NCI-H82 (cell line): ENCODE measurements at places on chromosomes 1 and 21.

DNA sequence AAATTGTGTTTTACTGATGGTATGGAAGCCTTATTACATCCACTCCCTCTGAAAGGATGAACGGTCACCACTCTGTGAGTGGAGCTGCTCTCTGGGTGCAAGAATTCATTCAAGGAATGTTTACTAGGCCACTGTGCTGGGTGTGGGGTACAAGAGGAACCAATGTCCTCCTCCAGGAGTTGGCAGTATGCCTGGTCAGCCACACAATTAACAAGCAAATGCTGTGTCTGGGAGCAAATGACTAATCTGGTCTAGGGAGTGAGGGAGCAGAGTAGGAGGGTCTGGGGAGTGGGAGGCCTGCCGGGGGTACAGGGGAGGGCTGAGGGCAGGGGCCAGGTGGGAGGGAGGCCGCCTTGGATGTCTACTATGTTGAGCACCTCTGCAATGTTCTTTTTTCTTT lies 27.2 kb upstream of the TDRD10 start:
- no peak for DNase-seq

- peak; percentile 87 for DNase-seq
Measured at GRCh38 chr1:225480825-225481434, 53.1 kb upstream of the LBR start.

- DNase-seq, result peak; percentile 16
Measured at GRCh38 chr21:31470896-31471694, 127.0 kb upstream of the TIAM1 start.

DNA sequence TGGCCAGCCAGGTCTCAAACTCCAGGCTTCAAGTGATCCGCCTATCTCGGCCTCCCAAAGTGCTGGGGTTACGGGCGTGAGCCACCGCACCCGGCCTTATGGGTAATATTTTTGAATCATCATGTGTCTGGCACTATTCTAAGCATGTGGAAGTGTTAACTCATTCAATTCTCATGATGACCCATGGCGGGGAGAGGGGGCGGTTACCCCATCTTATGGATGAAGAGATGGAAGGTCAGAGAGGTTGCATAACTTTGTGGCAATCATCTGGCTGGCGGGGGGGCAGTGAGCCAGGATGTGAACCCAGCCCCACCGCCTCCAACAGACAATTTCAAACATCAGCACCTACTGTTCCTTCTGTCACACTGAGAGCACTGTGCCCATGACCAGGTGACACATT lies 11.5 kb upstream of the TAS1R2 start:
- DNase-seq, result no peak

DNA sequence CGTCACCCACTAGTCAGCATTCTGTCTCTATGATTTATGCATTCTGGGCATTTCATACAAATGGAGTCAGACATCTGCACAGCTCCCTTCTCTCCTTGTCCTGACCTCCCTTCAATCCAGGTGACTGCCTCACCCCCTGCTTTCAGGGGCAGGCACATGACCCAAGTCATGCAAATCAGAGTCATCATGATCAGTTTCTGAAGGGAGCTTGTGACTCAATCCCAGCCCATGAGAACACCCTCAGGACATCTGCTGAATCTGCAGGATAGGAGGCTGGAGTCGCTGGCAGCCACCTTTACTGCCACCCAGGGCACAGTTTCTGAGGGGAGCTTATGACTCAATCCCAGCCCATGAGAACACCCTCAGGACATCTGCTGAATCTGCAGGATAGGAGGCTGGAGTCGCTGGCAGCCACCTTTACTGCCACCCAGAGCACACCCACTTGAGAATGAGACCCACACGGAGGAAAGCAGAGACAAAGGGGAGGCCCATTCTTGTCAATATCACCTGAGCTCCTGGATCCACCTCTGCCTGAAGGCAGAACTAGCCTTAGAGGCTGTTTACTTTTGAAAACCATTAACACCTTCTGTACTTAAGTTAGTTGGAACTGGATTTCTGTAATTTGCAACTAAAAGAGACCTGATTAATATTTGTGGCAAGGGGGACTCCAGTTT lies 62.3 kb upstream of the SLC25A33 start:
- DNase-seq, result no peak

- DNase-seq, result peak; percentile 41
Measured at GRCh38 chr21:28991861-28992525, 684 bp downstream of the LTN1 start.

GRCh38 chr21:32829504-32829903 lies 57.9 kb upstream of the PAXBP1 start:
- DNase-seq, result no peak

DNA sequence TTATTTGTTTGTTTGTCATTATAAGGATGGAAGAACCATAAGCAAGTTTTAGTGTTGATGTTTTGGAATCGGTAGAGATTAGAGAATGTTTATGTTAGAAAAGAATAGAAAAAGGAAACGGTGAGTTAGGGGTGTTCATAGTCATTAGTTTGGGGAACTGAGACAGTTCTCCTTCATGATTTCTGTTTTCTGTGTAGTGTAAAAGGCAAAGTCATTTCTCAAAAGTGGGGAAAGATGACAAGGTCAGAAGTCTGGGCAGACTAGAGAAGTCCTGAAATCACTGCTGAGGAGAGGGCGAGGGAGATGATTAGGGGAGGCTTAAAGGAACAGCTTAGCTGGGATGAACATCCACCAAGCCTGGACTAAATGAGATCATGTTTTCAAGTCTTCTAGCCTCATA lies 498.9 kb downstream of the TTLL7 start:
- DNase-seq, result peak; percentile 82

DNA sequence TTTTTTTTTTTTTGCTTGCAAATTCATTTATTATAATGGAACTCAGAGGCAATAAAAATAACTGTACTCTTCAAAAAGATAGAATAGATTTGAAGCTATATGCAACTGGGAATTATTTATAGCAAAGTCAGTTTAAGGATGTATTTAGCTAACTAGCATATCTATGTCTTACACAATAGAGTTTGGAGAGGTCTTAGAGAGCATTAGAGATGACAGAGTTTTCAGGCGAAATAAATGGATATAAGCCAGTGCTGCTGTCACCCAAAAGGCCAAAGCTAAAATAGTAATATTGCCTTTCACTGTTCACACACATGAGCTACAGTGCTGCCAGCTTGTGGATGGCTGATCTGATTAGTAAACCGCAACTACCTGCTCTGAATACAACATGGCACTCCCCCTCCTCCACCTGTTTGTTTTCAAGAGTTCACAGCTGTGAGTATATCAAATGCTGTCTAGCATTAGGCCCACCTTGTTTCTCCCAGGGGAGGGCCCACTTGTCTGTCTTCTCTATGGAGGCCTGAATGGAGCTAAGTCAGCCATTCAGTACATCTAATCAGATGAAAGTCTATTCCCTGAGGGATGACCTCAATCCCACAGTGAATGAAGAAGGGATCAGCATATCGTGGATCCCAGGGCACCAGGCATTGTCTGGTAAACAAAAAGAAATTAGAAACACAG lies 25.2 kb upstream of the SSX2IP start:
- DNase-seq, result peak; percentile 100

DNA sequence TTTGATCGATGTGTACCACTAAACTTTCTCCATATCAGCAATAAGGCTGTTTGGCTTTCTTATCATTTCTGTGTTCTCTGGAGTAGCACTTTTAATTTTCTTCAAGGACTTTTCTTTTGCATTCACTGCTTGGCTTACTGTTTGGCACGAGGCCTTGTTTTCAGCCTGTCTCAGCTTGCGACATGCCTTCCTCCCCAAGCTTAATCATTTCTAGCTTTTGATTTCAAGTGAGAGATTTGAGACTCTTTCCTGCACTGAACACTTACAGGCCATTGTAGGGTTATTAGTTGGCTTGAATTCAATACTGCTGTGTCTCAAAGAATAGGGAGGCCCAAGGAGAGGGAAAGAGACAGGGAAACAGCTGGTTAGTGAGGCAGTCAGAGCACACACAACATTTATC lies 120.6 kb upstream of the KCND3 start:
- DNase-seq, result no peak

GRCh38 chr21:42777757-42778344 lies 101.5 kb downstream of the WDR4 start:
- DNase-seq, result no peak

DNA sequence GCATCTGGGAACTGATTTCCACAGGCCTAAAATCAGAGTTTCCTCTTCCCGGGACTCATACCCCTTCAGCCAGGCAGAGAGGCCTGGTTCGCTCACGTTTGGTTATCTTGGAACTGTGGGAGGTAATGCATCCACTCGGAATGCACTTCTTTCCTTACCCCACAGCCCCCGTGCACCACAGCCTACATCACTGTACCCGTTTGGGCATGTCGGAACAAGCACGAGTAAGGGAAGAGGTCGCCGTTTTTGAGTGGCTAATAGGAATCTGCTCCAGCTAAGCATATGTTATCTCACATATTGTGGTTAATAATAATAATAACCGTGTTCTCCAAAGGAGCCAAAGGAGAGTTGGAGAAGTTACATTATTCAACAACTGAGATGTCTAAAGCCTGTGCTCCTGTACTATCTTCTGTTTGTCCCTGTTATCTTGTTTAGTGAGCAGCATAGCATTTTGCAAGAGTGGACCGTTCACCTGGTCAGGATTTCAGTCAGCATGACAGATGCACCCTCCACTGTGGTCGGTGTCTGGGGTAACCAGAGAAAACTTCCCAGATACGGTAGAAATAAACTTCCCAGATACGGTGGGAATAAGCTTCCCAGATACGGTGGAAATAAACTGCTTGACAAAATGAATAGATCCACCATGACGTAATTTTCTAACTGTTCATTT lies 198.6 kb downstream of the SDCCAG8 start:
- DNase-seq, result no peak

DNA sequence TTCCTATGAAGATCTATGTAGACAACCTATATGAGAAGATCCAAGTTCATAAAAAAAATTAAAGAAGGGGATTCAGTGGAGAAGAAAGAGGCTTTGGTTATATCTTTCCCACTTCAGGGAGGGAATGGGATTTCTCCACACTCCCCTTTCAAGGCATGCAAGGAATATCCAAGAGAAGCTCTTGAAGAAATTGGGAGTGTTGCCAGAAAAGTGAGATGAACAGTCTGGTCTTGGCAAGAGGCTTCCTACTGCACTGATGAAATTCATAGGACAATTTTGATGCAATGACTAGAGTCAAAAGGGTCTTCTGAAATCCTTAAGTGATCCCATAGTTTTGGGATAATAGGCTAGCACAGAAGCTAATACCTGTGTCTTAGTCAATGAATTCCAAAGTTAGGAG lies 153.0 kb downstream of the KCTD3 start:
- no peak for DNase-seq

- no peak for DNase-seq
Measured at GRCh38 chr1:182927693-182928433, 25.1 kb downstream of the SHCBP1L start.

GRCh38 chr1:234602334-234603220 lies 7.4 kb downstream of the IRF2BP2 start:
- DNase-seq, result peak; percentile 75

DNA sequence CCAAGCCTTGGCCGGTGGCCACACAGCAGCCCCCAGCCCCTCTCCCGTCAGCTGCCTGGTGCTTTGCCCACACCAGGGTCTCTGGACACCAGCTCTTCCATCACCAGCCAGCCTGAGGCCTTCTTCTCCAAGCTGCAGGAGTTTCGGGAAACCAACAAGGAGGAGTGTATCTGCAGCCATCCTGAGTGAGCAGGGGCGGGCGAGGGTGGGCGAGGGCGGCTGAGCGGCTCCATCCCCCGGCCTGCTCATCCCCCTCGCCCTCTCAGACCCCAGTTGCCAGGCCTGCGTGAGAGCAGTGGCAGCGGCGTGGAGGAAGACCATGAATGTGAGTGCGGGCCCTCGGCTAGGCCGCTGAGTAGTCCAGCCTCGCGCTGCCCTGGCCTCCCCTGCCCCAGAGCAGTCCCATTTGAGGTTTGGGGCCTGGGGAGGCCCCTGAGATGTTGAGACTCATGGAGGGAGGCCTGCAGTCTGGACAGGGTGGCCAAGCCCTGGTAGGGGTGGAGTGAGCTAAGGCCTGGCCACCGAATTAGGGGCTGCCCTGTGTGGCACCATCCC lies 9.7 kb downstream of the MIIP start:
- no peak for DNase-seq

- DNase-seq, result no peak
Measured at GRCh38 chr1:225435957-225436392, 8.1 kb upstream of the LBR start.

DNA sequence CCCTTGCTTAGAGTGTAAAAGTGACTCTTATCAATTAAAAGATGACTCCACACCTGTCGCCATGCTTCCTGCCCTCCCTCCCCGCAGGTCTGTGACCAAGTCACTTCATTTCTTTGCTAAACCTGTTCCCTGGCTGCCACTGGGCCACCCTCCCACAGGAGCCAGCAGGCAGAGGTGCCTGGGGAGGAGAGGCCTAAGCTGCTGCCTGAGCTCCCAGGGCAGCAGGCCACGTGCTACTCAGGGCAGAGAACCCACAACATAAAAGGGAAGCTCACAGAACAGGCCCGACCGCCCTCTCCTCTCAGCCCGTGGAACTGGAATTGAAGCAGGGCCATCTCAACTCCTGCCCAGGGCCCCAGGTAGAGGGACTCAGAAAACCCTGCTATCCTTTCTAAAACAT lies 4.9 kb downstream of the C1orf198 start:
- no peak for DNase-seq

GRCh38 chr1:195608883-195609282 lies 999.4 kb downstream of the KCNT2 start:
- DNase-seq, result peak; percentile 28

- DNase-seq, result peak; percentile 99
Measured at GRCh38 chr1:33080885-33081553, at the start of gene AZIN2. Gene AZIN2, plus strand, starts transcription at chr1:33081153. Its CDS starts 1,097 bp downstream, at chr1:33082250.

GRCh38 chr1:110243574-110243973 lies 33.5 kb downstream of the KCNC4 start:
- DNase-seq, result peak; percentile 58

DNA sequence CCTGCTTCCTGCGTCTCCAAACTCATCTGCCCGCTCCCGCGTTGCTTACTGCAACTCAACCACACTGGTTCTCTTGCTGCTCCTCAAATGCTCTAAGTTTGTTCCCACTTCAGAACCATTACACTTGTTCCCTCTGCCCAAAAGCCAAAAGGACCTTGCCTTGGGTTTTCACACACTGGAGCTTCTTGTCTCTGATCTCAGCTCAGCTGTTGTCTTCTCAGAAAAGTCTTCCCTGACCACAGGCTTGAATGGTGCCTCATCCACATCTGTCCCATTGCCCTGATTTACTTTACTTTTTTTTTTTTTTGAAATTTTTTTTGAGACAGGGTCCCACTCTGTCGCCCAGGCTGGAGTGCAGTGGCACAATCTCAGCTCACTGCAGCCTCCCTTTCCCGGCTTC lies 44.3 kb upstream of the SYT14 start:
- DNase-seq, result no peak

GRCh38 chr1:152735648-152736047 lies 22.2 kb upstream of the KPRP start:
- DNase-seq, result peak; percentile 18

GRCh38 chr1:241440904-241441303 lies 78.7 kb downstream of the FH start:
- no peak for DNase-seq
